ENCODE measurements at places on chromosomes 2 and 18.

DNA sequence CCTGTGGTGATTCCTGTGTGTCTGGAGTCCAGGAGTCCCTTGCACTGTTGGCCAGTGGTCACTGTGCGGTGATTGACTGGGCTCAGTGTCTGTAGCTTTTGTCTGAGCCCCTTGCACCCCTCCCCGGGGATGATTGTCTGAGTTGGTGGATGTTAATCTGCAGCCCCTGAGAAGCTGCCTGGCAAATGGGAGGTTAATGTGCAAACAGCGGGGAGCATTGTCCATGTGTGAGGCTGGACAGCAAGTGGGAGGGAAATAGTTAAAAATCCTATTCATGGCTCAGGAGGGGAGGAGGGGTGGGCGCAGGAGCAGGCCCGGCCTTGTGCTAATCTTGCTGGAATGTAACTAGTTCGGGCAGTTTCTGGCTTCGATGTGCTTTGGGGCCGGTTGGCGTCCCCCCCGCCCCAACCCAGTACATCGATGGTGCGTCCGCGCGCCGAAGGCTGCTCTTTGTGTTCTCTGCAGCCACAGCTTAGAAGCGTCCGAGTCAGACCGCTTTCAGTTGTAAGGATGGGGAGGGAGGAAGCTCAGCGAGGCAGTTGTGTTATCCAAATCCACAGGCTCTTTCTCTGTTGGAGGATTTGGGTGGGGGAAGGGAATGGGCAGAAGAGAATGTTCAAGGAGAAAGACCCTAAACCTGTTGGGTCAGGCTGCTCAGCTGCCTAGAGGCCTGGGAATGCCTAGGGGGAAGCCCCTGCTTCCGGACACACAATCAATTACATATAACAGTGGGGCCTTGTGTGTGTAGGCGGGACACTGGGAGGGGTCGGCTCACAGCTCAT is 71.8 kb downstream of the TGOLN2 start:
- DNase-seq = no peak

- no peak for DNase-seq
These were observed 15.4 kb downstream of the CFAP65 start for GRCh38 chr2:219025637-219026585.

DNA sequence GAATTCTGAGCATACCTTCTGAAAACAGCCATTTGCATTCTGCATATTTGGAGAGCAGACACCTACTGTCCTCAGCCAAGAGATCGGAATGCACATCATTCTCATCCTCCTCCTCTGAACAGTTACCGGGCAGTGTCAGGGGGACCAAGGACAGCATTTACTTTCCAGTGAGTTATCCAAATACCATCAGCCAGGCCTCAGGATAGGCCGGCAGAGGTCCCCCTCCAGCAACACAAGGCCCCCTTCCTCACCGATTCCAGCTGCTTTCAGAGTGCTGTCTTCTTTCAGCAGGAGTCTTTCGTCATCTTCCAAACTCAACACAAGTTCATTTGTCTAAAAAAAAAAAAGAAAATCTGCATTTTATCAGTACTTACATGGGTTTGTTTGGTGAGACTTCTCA is 55.3 kb downstream of the C2orf76 start:
- no peak for DNase-seq

DNA sequence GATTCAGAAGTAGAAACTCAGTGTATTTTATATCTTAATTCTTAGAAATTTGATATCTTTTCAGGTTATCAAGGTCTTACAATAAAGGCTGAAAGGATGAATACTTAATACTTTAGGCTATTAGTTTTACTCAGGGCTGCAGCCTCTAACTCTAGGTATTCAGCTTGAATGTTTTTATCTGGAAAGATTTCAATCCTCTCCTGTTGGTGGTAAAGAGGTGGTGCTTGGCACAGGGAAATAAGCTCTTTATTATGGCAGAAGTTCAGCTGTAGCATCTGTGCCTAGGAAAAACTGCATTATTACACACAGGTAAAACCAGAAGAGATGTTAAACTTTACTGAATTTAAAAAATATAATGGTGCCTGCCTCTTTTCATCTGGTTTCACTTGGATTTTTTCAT is 11.1 kb downstream of the ACVR2A start:
- no peak for DNase-seq

DNA sequence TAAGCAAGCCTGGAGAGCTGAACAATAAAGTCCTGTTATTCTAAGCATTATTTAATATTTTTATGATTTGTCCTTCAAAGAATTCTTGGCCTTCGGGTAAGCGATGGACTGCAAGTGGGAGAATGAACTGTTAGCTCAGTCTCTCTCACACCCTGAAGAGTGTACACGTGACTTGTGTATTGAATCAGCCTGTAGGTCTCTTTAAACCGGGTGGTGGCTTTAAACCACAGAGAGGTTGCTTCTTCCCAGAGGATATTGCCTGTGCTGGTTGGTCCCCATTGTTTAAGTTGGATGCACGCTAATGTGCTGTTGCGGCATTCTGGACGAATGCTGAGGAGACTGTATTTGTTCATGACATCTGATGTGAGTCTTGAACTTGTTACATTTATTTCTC is 183.3 kb downstream of the LTBP1 start:
- DNase-seq = no peak

- DNase-seq = no peak
These were observed 222.4 kb downstream of the EXOC6B start for GRCh38 chr2:72603481-72603880.

DNA sequence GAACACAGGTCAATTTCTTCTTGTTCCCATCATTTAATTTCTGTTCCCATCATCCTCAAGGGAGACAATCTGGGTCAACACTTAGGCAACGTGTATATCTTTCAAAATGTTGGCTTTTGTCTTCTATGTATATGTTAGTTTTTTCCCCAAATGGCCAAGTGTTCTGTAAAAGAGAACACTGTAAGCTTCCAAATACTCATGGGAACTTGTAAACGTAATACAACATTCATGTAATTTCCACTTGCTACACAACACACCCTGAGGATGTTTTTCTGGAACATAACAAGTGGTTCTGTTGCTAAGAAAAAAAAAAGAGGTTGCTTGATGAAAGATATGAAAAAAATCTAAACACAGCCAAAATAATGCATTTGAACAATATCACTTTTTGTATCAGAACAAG is 149.1 kb downstream of the ATAD2B start:
- no peak for DNase-seq

DNA sequence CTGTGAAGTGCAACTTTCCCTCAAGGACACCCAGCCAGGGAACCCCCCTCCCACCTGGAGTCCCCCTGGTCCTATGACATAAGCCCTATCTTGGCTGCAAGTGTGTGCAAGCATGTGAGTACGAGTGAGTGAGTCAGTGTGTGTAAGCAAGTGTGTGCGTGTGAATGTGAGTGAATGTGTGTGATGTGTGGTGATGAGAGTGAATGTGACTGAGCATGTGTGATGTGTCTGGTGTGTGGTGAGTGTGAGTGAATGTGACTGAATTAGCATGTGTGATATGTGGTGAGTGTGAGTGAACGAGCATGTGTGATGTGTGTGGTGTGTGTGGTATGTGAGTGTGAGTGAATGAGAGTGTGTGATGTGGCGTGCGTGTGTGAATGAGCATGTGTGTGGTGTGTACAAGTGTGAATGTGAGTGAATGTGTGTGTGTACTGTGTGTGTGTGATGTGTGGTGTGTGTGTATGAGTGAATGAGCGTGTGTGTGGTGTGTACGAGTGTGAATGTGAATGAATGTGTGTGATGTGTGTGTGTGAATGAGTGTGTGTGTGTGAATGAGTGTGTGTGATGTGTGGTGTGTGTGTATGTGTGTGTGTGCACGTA is 68.8 kb upstream of the SMAD7 start:
- DNase-seq = no peak

DNA sequence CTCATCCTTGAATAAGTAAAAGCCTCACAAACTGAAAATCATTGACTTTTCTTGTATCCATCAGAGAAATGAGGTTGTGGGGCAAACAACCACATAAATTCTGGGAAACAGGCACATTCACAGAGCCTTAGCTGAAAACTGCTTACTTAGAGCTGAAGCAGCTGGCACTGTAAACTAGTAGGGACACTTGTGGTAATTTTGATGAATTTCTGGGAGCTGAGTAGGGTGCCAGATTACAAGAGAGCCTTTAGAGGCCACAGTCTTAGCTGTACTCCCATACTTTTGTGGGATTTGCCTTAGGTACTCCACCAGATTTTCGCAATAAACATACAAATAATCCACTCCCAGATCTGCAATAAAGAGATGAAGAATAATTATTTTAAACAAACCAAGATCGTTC is 315.2 kb downstream of the TMX3 start:
- DNase-seq = no peak

GRCh38 chr2:215427585-215427984 is 8.3 kb downstream of the FN1 start:
- DNase-seq = no peak

DNA sequence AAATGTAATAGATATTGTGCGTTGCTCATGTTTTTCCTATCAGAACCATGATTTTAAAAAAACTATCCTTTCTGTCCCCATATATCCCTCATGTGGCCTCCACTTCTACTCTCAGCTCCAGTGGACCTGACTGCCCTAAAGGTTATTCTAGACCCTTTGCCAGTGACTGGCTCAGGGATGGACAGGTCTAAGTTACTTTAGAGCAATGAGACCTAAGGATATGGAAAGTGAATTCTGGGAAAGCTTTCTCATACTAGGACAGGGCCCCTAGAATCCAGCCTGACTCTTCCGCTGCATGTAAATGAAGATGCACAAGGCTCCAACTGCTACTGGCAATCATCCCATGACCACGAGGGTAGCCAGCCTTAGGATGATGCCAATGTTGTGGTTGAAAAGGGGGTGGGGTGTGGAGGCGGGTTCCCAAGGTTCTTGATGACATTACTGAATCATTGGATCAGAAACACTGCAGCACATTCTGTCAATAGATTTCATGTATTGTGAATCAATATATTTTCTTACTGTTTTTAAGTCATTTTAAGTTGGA is 21.3 kb downstream of the C2orf69 start:
- DNase-seq = peak; percentile 62

- DNase-seq = no peak
These were observed 545.0 kb upstream of the PIK3C3 start for GRCh38 chr18:41410006-41410405.

DNA sequence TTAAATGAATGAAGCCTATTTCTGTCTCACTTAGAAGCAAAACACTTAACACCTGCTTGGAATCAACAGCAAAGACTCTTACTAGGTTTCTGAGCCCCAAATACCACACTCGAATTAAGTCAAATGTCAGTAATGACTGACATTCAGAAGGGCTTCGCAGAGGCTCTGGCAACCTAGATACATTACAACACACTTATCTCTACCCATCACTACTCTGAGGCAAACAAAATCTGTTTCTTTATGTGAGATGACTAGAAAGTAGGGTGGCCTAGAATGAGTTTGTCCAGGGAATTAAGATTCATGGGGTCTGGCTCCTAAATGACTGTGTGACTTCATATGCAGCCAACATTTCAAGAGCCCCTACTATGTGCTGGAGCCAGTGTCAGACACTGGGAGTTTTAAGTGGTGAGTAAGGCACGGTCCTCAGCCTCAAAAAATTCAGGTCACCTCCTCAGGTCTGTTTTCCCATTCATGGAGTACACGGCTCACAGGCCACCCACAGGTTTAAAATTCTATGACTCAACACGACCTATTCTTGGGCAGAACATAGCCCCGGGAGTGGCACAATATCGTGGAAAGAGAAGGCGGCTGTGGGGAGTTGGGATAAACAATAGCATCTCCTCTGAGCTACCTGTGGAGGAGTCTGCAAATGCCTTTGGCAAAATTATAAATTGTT is 150.3 kb upstream of the ZFP36L2 start:
- no peak for DNase-seq

DNA sequence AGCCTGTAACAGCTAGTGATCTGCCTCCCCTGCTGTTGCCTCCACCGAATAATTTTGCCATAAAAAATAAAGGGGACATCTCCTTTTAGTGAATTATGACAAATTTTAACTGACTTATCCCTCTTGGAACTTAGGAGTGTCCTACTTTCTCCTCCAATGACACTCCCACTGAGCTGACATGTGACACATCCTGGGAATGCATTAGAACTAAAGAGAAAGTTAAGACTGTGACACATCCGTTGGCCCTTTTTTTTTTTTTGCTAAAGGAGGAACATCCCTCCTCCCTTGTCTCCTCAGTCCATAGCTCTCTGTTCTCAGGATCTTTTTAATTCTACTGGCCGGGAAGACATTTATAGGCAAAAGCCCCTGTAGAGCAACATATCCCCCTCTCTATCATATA is 268.2 kb downstream of the NRXN1 start:
- DNase-seq = no peak

- no peak for DNase-seq
These were observed 42.5 kb downstream of the PIGN start for GRCh38 chr18:62144338-62144737.

- DNase-seq = peak; percentile 24
These were observed 150.7 kb upstream of the DLX2 start for GRCh38 chr2:172253190-172254052.

DNA sequence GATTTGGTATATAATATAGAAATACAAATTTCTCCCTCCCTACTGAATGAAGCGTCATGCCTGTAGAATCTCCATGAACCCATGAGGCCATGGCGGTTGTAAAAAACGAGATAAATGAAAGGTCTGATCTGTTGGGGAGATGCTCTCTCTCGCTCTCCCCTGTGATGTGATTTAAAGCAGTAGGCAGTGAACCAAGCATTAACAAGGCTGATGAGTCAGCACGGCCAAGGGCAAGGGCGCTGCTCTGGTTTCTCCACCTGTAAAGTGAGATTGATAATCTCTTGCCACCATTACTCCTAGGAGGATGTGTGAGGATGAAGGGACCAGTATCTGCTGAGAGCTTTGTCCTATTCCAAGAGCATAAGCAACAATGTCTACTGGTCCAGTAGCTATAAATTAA is 553.3 kb downstream of the CMPK2 start:
- no peak for DNase-seq

GRCh38 chr18:43078478-43079092 is 36.9 kb downstream of the RIT2 start:
- DNase-seq = no peak
